Heart right ventricle (tissue), 16 donors: ENCODE measurements at places on chromosomes 12 and 14.

DNA sequence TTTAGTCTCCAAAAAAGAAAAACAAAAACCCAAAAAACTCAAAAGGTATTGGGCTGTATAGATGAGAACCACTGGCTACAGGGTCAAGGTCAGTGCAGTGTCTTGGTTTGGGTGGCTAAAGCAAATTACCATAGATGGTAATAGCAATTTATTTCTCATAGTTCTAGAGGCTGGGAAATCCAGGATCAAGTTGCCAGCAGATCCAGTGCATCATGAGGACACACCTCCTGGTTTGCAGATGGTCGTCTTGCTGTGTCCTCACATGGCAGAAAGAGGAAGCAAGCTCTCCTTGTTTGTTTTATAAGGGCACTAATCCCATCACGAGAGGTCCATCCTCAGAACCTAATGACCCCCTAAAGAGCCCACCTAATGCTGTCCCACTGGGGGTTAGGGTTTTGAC lies 11.2 kb downstream of the COX14 start:
- no peak for DNase-seq

DNA sequence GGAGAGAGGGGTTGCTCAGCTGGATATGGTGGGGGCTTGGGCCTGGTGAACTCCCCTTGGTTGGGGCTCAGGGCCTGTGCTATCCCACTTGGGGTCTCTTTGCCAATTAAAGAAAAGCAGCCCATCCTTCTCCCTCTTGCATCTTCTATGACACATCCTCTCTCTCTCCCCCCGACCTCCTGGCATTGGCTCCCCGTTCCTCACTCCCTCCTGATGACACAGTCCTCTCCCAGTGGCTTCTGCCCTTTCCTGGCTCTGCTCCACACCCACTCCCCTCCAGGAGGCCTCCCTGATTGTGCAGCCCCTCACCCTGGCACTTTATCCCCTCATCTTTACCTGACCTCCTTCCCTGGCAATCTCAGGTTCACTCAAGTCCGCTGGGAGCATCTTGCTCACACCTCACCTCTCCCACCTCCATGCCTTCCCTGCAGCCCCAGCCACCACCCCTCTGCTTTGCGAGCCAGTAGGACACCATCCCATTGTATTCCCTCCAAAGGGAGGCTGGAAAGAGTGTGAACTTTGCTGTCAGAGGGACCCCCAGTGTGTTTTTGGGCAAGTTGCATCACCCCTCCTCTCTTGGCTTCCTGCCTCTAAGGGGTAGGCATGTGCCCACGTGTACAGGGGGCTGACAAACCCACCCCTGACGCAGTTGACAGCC lies 10.7 kb downstream of the KRT80 start:
- no peak for DNase-seq

DNA sequence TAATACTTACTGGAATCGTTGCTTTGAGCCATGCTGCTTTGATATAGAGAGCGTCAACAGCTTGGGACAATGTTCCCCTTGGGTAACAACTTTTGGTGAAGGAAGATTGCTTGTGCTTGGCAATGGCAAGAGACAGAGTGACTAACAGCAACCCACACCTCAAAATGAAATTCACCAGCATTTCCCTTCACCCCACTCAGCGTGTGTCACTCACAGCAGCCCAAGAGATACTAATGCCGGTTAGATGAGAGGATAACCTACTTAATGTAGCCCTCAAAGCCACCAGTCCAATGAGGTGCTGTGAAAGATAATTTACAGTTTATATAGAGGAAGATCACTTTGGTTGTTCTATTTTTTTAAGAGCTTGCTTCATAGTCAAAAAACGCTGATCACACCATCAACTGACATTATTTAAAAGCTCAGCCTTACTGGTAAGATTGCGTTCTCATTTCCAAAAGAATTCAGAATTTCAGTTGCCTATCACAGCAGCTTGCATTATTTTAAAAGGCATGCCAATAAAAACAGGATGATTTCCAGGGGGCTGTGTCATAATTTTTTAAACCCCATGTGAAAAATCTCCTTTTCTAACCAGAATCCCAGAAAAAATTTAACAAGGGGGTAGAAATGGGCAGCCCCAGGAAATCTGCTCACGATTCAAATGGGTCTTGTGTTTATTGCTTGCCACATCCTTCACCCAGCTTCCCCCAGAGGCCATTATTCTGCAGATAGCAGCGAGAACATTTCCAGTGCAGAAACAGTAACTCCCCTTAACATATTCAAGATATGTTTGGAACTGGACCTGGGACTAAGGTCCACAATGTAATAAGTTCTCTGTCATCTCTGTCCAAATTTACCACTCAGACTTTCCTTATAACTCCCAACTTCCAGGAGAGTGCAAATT lies at the start of gene IL26:
Gene IL26 (minus strand): TSS at position 235 of the 901 bp plus-strand sequence. CDS start 54 bp downstream, at position 181.
- DNase-seq: no peak

GRCh38 chr12:42238240-42239140 lies at the start of gene YAF2:
TSS of gene YAF2 (minus strand) at chr12:42238248. CDS start at chr12:42238180, 68 bp downstream.
- peak; percentile 90 for DNase-seq

- no peak for DNase-seq
Observed at GRCh38 chr12:79933043-79933442, 1.9 kb downstream of the PPP1R12A start.

DNA sequence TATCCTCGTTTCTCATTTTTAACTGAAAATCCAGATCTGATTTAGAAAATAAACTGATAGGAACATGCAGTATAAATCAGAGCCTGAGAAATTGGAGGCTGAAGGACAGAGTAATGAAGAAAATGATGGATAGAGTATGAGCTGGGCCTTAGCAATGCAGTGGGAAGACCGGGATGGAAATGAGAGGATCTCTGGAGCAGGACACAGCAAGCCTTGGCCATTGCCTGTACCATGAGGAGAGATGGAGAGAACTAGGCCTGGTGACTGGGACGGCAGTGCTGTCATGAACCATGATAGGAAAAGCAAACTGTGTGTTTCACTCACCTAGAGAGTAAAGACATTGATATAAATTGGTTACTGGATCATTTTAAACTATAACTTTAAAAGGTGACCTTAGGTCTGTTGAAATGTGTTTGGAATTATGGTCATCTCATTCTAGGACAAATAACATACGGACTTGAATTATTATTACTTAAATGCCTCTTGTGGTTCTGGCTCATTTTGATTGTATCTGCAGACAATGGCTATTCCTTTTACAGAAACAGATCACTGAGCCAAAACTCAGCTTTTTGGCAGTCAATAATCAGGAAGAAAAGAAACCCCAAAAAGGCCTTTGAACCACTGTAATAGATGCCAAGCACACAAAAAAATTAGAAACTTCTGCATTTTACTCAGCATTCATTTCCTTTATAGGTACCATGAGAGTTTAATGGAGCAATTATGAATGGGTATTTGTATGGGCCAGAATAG lies 251.9 kb upstream of the PRKD1 start:
- DNase-seq: no peak

GRCh38 chr12:112762753-112763152 lies 28.8 kb upstream of the RPH3A start:
- no peak for DNase-seq

DNA sequence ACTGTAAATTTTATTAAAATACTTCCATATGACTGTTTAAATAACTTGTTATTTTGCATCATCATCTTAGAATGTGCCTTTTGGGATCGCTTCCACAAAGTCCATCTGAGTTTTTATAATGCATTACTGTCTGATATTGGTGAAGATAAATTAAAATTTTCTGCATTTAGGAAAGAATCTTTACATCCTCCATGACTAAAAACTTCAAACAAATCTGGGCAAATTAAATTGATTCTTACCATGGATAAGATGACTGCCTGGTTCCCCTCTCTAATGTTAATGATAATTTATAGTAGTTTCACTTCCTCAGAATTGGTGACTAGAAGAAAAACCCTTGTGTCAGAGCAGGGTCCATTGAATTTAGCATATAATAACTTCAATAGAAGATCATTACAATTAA lies 94.7 kb upstream of the SLC38A4 start:
- no peak for DNase-seq

GRCh38 chr12:105077435-105077834 lies 6.8 kb downstream of the ALDH1L2 start:
- no peak for DNase-seq

DNA sequence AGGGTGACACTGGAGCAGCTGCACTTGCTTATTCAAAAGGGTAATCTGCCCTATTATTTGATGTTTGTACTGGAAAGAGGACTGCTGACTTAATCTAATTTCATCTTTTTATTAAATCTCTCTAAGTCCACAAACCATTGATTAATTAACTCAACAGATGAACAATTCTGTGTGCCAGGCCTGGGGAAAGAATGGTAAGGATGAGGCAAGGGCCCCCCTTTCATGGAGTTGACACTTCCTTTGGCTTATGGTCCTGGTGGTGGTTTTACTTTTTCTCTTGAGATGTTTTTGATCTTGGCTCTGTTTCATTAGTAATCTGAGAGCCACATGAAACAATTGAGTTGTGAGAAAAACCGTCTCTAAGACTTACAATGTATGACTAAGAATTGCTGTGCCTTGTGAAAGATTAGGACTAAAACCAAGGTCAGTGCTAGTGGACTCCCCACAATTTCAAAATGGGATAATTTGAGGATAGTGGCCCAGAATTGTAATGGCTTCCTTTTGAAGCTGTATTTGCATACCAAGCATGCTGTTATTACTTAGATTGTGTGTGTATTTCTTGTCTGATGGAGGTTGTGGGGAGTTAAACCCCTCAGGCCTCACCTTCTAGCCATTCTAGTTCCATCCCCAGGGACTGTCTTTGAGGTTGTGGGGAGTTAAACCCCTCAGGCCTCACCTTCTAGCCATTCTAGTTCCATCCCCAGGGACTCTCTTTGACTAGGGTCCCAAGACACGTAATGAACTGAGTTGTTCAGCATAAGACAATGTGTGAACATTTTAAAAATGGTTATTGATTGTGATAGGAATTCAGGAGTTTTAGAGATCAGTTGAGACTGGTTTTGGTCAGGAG lies 52.5 kb upstream of the EVL start:
- DNase-seq: no peak

GRCh38 chr12:54240129-54240528 lies 39.8 kb downstream of the CBX5 start:
- no peak for DNase-seq

DNA sequence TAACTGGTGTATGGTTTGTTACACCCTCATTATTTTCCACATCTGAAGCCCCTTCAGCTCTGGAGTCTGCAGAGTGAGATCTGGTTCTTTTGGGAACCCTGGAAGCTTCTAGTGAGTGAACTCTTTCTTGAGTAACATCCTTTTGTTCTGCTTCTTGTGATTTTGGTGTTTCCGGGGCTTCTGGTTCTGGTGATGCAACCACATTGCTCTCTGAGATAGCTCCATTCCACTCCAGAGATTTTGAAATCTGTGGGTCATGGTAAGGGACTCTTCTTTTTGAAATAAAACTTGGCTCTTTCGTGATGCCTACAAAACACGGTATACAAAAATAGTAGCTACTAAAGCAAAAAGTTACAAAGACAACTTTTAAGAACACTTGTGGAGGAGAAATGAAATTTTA lies 5.4 kb downstream of the MDM1 start:
- no peak for DNase-seq

DNA sequence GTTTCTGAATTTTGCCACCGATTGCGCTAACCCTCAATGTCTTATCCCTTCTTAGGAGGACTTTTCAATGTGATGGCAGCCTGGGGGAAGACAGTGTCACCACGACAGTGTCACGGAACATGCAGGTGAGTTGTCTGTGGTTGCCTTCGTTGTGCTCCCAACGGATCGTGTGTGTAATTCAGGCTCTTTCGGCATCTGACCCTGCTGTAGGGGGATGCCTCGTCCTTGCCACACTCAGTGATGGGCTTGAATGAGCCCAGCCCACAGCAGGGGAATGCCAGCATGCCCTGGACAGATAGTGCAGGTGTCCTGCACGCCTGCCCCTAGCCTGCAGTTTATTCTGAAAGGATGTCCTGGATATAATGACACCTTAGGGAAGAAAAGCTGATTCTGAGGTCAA lies 123.8 kb upstream of the RTL1 start:
- no peak for DNase-seq

- no peak for DNase-seq
Observed at GRCh38 chr12:91630596-91631293, 448.1 kb upstream of the DCN start.

DNA sequence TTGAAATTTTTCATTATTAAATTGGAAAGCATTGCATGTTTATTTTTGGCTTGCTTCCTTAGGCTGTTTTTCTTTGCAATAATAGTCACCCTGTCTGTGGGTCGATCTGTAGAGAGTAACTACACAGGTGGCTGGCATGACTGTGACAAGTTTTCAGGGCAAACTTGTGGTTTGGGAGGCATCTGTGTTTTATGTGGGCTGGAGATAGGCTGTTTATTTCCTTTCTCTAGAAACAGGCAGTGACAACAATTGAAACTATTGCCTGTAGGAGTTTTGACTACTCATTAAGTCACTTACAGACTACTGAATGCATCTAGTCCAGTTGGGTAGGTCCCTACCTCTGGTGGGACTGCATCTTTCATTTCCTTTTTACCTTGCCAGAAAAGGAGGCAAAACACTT lies 155.6 kb downstream of the DYRK2 start:
- DNase-seq: no peak

DNA sequence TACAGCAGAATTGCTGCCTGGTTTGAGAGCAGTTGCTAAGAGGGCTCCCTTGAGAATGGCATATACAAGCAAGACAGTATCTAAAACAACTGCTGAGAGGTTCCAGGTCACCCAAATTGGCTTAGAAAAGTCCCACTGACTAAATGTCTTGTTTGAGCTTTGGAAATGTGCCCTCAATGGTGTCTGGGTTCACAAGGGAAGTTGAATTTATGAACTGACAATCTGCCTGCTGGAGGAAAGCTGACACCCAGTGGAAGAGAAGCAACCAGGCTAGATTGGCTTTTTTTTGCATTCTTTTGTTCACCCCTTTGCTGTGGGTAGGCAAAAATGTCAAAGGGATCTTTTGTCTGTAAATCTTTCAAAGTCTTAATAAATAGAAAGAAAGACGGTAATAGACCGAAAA lies 44.6 kb upstream of the NPFF start:
- DNase-seq: no peak

DNA sequence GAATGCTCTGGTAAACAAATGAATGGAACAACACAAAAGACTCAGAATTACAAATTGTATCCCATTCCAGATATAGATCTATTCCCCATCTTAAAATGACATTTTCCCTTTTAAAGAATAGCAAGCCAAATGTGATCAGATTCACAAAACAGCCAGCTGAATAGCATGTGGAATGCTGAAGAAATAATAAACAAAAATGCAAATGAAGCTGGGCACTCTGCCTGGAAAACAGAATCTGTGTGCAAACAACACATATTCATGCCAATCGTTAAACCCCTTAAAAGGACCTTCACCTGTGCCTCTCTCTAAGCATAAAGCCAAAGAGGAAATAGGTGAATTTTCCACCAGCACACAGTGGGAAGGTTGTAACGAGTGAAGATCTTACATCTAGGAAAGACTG lies 67.9 kb upstream of the PDZRN4 start:
- DNase-seq: no peak

GRCh38 chr14:92317511-92317910 lies 5.5 kb upstream of the SLC24A4 start:
- DNase-seq: no peak

- no peak for DNase-seq
Observed at GRCh38 chr14:23068789-23069412, 11.6 kb upstream of the CDH24 start.

DNA sequence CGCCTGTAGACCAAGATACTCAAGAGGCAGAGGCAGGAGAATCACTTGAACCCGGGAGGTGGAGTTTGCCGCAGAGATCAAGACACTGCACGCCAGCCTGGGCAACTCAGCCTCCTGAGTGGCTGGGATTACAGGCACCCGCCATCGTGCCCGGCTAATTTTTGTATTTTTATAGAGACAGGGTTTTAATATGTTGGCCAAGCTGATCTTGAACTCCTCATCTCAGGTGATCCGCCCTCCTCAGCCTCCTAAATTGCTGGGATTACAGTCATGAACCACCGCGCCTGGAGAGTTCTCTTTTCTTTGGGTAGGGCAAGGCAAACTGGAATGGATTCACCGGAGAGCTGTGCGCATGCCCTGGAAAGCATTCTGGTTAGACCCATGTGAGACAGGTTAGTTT lies 179.3 kb upstream of the ALG10B start:
- DNase-seq: no peak
